Activated gamma-delta T cell (primary cell): ENCODE measurements at places on chromosomes 6 and 20.

GRCh38 chr20:34037121-34037520, 43.4 kb downstream of the RALY start:
- DNase-seq, result no peak

- DNase-seq, result no peak
These were observed 8.6 kb downstream of the COL9A3 start for GRCh38 chr20:62825333-62825985.

DNA sequence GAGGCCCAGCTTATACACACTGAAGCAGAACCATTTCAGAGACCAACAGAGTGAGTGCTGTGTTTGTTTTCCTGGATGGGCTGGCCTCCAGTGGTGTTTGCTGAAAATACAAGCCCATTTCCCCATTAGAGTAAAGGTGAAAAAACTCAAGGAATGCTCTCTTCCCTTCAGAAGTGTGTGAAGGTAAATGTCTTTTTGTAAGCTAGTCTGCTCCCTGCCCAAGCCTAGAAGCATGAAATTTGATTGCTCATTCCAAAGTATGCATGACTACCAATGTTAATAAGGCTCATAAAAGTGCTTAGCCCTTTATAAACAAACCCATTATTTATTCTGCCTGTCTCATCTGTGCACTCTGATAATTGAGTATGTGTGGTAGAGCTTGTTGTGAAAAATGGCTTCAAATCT, 59.1 kb downstream of the ADGRF1 start:
- no peak for DNase-seq

GRCh38 chr6:124869416-124869815, 92.8 kb upstream of the RNF217 start:
- DNase-seq, result no peak

DNA sequence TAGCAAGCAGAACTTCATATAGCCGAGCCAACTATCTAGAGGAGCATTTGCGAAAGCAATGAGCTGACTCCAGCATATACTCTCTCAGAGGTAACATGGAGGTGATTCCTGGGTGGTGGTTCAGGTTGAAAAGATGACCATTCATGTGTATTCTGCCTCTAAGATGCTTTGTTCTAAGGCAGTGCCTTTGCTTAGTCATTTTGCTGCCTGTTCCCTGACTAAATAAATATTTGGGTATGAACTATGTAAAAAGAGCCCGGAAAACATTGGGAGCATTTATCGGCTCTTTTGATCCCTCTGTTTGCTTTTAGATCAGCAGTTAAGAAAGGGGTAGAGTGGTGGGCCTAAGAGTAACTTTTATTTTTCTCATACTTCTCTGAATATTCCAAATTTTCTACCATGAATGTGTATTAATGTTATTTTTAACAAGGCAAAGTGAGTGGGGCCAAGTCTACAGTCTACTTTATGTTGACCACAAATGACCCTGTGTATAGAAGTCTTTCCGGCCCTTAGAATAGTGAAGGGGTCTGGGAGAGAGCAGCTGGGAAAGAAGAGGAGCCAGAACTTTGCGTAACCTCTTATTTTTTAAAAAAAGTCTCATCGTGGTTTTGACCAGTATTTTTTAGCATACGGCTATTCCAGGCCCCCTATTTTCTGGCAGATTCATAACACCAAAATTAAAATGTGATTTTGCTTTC, 206.5 kb upstream of the EYA4 start:
- no peak for DNase-seq

- DNase-seq, result no peak
These were observed 275.9 kb downstream of the RNF144B start for GRCh38 chr6:18663011-18663410.
